ENCODE measurements at places on chromosomes 2 and 18. TPM values are rescaled to one million over a fixed set of nuclear protein-coding genes. Genes with fewer than 3 reads are reported as not detected.

DNA sequence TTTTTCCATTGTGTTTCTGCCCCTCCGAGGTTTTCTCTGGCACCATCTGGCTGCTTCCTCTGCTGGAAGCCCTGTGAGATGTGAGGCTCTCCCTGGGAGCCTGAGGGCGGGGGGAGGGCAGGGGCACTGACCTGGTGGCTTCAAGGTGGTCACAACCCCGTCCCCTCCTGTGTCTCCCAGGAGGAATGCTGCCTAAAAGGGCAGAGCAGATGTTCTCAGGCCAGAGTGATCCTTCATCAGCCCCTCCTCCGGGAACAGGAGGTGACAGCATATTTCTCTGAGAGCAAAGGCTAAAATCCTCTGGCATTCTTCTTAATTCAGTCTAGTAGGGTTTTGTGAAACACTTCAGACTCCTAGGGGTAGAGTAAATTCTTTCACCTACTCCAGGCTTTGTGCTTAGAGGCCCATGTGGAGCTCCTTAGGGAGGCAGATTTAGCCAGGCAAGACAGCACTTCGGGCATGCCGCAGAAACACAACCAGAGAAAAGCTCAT, 18.3 kb upstream of the GREB1 start:
- no peak overlapping the region for H3K27ac ChIP-seq
- H3K4me3 ChIP-seq, result no peak overlapping the region
- no peaks in the 10 kb centered on the region for H3K4me1 ChIP-seq
- no peaks in the 10 kb centered on the region for H3K27me3 ChIP-seq
- no peak for DNase-seq
- no peaks in the 10 kb centered on the region for H3K36me3 ChIP-seq

ZEB2 gene
- total RNA-seq, result 35.8 TPM

DNA sequence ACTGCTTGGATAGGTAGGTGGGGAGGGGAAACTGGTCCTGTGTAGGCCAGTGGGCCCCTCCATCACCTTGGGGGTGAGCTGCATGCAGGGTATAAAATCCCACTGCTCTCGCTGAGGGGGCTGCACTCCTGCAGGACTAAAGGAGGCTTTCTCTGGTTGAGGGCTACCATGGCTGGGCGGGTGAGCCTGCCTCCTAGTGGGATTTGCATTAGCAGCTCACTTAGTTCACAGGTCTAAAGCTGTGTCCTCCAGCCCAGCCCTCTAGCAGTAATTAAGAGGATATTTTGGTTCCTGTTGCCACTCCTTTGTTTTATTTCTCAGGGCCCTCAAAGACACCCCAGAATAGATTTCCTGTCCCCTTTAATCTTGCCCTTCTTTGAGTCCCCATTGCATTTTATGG, 24.6 kb downstream of the TMEM127 start:
- H3K27me3 ChIP-seq, result no peaks in the 10 kb centered on the region
- H3K27ac ChIP-seq, result no peak overlapping the region
- no peak overlapping the region for H3K4me3 ChIP-seq
- DNase-seq, result no peak

DNA sequence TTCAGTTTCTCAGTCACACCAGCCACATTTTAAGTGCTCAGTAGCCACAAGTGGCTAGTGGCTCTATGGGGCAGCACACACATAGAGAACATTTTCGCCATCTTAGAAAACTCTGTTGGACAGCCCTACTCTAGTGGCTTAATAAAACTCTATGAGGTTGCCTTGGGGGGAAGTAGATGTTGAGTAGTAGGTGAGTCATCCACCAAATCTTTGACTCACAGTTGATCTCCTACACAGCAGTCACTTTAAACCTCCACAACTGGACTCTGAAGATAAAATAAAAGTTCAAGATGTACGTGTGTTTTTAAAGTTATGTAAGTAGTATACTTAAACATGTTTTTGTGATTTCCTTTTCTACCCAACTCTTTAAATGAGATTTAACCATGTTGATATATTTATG, 379.0 kb downstream of the SETBP1 start:
- no peaks in the 10 kb centered on the region for H3K4me1 ChIP-seq
- no peaks in the 10 kb centered on the region for H3K27me3 ChIP-seq
- H3K4me3 ChIP-seq, result no peak overlapping the region
- no peaks in the 10 kb centered on the region for H3K36me3 ChIP-seq

GRCh38 chr2:223813329-223813728, 24.1 kb downstream of the AP1S3 start:
- no peak overlapping the region for H3K4me3 ChIP-seq
- no peak overlapping the region for H3K27ac ChIP-seq
- no peaks in the 10 kb centered on the region for H3K4me1 ChIP-seq
- no peak for DNase-seq
- H3K36me3 ChIP-seq, result no peaks in the 10 kb centered on the region

SRD5A2 gene
- not detected for total RNA-seq

- H3K27me3 ChIP-seq, result no peaks in the 10 kb centered on the region
- no peak overlapping the region for H3K27ac ChIP-seq
- no peak for DNase-seq
- H3K4me3 ChIP-seq, result no peak overlapping the region
These were observed 277.3 kb upstream of the FN1 start for GRCh38 chr2:215712871-215713790.

- no peaks in the 10 kb centered on the region for H3K27me3 ChIP-seq
- H3K4me3 ChIP-seq, result no peak overlapping the region
- H3K27ac ChIP-seq, result no peak overlapping the region
- H3K36me3 ChIP-seq, result no peaks in the 10 kb centered on the region
These were observed 48.0 kb upstream of the CTLA4 start for GRCh38 chr2:203819434-203820133.

All from CD8-positive, alpha-beta memory T cell (primary cell).